Putamen (tissue), 1 donor: ENCODE measurements at places on chromosomes 3 and 15.

DNA sequence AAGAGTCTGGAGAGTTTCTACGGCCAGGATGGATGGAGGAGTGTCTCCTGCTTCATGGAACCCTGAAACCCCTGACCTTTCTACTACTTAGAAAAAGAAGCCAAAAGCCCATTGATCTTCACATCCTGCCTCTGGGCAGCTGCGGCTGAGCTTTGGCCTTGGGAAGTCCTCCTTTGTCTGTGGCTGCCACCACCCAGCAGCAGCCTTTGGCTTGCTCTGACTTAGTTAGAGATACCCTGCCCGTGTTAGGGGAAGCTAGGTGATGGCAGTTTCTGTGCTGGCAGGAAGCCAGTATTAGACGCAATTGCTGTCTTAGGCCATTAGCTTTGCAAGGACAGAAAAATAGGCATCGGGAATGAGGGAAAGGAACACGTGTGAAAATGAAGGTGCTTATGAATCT is 18.8 kb downstream of the APH1B start:
- DNase-seq, result no peak

GRCh38 chr3:5258526-5258925 is 71.0 kb downstream of the EDEM1 start:
- peak; percentile 38 for DNase-seq

GRCh38 chr3:53570081-53570480 is 75.7 kb downstream of the CACNA1D start:
- no peak for DNase-seq

- peak; percentile 72 for DNase-seq
These were observed 843 bp downstream of the GLCE start for GRCh38 chr15:69161079-69161877.

DNA sequence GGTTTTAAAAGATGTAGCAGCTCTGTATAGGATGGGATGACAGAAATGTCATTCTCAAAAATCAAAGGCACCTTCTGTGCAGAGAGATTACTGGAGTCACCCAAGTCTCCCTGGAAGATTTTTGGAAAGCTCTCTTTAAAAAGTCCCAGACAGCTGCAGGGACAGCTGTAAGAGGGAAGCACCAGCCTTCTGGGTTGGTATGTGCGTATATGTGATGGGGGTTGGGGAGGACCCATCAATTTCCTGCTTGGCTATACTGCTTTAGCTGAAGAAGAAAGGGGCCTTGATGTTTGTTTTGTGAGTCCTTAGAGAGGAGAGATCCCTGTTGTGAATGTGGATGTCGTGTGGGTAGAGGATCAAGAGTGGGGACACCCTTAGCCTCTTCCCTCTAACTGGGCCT is 5.4 kb upstream of the SEC11A start:
- no peak for DNase-seq

- peak; percentile 49 for DNase-seq
These were observed at the start of gene SLC15A2 for GRCh38 chr3:121894301-121894990. SLC15A2 (plus strand) TSS chr3:121894401; CDS start chr3:121894477, 76 bp downstream.

DNA sequence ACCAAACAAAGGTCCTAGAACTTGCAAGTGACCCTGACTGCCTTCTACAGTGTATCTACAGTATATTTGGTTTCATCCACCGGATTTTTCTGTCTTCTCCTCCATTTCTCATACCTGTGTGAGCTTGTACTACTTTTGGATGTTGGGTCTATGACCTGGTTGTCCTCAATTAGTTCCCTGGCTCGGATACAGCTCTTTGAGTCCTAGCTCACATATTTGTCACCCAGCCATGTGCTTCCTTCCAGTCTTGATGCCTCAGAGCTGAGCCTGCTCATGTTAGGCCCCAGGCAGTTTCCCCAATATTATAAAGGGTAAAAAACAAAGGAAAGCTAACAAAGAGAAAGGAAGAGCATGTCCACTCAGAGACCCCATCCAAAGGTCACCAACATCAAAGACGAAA is 28.2 kb downstream of the ZNF385D start:
- DNase-seq, result no peak

DNA sequence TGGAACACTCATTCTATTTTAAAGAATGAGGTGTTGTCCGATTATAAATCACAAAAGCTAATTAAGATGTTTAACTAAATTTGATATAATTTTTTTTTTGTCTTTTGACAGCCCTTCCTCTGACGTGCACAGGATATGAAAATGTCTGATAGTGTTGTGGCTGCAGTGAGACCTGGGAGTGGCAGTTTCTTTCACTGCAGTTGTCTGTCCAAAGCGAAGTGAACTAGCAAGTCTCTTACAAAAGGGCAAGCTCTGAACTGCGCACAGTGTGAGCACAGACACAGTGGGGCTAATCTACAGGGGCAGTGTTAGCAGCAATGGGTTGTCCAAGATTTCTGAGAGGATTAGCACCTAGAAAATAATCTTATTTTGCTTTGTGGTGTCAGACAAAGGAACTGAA is 29.1 kb upstream of the MYRIP start:
- DNase-seq, result no peak

DNA sequence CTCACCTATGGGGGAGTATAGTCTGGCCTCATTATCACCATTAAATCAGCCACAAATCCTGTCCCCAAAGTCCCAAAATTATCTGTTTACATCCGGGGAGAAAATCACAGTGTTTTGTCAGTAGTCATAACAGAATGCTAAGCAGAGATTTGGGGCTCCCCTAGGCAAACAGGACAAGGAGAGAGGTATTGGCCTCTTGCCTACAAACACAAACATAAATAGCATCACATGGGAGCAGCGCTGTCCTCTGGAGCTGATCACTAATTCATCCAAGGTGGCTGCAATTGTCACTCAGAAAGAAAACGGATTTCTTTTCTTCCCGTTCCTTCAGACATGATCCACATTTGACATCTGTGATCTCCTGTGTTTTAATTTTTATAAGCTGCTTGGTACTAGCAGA is 1028.1 kb downstream of the NTRK3 start:
- DNase-seq, result no peak

DNA sequence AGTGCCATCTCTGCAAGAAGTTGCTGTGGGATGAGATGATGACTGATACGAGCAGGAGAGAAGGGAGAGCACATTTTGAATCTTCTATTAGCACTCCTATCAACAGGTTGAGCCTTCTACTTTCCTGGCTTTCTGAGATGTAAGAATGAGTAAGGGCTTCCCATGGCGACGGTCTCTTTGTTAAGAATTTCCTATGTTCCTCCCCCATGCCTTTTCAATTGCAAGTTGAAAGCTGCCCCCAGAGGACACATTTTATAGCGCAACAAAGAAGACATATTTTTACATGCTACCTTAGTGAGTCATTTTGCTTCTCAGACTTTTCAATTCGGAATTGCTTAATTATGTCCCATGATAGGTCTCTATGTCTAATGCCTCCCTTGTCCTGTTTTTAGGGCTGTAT is 71.3 kb upstream of the LRTM1 start:
- DNase-seq, result peak; percentile 36

DNA sequence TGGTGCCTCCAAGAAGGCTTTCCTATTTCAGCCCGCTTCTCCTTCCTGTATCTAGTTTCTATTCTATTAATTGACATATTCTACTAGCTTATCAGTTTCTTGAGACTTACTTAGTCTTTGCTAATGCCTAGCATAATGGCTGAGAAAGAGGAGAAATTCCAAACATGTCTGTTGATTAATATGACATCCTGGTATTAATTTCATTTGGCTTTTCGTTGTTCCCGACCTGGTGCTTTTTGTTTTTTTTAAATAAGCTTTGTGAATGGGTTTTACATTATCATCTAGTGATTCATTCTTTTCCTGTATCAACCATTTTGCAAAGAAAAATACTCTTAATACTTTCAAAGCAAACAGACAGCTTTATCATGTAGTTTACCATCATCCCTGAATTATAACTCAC is 13.1 kb downstream of the WDR53 start:
- DNase-seq, result no peak

GRCh38 chr3:76078101-76078500 is 292.8 kb upstream of the ZNF717 start:
- DNase-seq, result no peak

- no peak for DNase-seq
These were observed 401.7 kb upstream of the NR2F2 start for GRCh38 chr15:95928822-95929221.

GRCh38 chr3:179321668-179322285 is 1.1 kb upstream of the ZNF639 start:
- peak; percentile 53 for DNase-seq

GRCh38 chr3:97359977-97360376 is 404.6 kb upstream of the ARL6 start:
- DNase-seq, result no peak

- DNase-seq, result no peak
These were observed 79.7 kb upstream of the SNRK start for GRCh38 chr3:43206632-43207031.

DNA sequence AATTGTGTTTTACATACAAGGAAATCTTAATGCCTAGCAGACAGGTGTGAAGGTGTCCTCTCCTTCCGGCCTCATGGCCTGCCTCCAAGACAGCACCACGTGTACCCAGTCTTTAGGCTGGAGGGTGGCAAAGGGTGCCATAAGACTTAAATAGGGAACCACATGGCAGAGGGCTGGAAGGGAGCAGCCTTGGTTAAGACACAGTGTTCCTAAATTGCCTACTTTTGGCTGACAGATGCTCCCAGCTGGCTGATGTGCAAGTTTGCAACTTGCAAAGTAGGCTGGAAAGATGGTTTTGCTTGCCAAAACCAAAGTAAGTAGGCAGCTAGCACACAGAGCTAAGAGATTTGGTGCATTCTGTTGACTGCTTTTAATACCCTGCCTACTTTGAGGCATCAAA is 45.2 kb downstream of the CCNB2 start:
- no peak for DNase-seq

DNA sequence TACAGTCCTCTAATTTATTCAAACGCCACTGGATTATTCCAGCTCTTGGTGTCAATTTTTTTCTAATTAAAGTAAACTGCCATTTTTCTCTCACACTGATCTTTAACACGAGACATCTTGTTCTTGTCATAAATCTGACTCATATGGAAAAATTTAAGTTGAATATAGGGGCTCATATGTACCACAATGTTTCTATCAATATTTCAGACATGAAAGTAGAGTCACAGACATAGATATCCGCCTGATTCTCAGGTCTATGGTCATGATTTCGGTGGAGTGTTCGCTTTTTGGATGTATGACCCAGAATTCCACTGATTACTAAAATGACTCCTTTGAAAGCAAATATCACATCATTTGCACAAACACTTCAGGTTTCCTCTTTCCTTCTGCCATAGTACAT is 552.8 kb downstream of the FOXP1 start:
- no peak for DNase-seq

- no peak for DNase-seq
These were observed 100.0 kb downstream of the ZMAT3 start for GRCh38 chr3:178971614-178972013.

GRCh38 chr3:46665763-46666452 is 27.6 kb downstream of the ALS2CL start:
- no peak for DNase-seq

- DNase-seq, result no peak
These were observed 519.8 kb upstream of the GBE1 start for GRCh38 chr3:82281205-82281604.

GRCh38 chr3:18410205-18410604 is 14.9 kb downstream of the SATB1 start:
- no peak for DNase-seq

DNA sequence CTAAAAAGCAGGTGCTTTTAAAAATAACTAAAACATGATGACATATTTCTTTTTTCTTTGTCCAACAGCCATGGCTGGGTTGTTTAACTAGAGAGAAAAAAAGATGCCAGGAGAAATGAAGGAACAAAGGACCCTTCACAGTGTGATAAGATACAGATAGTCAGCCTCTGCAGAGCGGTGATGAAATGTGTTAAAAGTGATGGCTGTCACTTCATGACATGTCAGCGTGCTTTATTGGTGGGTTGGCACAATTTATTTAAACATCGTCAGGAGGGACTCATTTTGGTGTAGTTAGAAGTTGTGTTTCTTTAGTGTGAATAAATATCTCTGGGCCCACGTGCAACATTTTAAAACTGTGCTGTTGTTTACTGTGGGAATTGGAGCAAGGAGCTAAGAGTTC is 887.4 kb upstream of the CFAP20DC start:
- DNase-seq, result no peak

DNA sequence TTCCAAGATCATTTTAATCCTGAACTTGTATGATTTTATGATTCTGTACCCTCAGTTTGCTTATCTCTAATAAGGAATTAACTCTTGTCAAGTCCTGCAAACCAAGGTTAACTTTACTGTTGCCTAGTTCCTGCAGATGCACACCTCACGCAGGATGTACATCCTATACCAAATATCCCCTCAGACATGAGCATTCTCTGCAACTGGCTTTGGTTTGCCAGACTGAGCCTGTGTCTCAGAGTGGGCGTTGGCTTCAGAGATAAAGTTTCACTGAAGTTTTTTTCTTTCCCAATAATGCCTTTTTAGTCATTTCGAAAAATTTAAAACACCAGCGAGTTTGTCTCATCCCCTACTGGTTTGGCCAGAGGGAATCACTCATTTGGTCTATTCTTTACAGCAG is 173.9 kb downstream of the NR2F2 start:
- DNase-seq, result no peak

- peak; percentile 15 for DNase-seq
These were observed 1.7 kb downstream of the RORA start for GRCh38 chr15:61227269-61227949.

DNA sequence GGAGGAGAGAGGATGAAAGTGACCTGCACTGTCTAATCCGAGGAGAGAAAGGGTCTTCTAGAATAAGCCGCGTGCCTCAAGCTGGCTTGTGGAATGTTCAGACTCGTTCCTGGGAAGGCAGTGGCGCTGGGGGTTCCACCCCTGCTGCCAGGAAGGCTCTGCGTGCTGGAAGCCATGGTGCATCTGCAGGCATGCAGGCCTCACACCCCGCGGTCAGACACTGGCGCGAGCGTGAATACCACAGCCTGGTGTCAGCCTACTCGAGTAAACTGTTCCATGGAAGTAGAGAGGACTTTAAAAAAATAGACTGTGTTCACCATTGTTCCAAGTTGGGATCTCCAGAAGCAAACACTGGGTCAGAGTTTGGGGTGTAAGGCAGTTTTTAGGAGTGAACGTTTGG is 25.9 kb upstream of the GABRG3 start:
- no peak for DNase-seq

- no peak for DNase-seq
These were observed 20.1 kb downstream of the FAM3D start for GRCh38 chr3:58646503-58646902.

- DNase-seq, result no peak
These were observed 225.7 kb downstream of the PYDC2 start for GRCh38 chr3:191686626-191687025.

DNA sequence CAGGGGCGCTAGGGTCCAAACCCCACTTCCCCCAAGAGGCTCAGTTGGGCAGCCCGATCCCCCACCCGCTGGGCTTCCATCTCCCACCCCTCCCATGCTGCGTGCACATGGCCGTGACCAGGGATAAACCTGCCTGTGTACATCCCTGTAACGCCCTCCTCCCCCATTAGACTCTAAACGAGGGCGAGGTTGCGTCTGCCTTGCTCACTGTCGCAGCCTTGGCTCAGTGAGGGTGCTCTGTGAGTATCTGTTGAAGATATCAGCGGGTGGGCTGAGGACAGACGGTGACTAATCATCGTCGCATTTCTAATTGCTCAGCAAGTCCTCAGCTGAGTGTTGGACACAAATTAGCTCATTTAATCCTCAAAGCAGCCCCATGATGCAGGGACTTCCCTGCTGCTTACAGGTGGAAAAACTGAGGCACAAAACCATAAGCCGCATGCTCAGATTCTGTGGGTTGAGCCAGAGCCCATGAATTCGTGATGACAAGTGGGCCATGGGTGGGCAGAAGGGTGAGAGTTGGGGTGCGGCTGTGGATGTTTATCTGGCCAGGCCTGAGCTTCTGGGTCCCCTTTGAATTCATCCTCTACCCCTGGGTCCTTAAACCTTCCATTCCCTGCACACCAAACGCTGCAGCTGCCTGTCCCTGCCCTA is 26.0 kb downstream of the FBLN2 start:
- DNase-seq, result no peak

GRCh38 chr3:187594272-187594671 is 75.9 kb downstream of the SST start:
- no peak for DNase-seq
